ENCODE measurements at places on chromosomes 6 and 20.

- no peak for DNase-seq
These were observed 52.5 kb downstream of the ERMARD start for GRCh38 chr6:169803816-169804340.

GRCh38 chr20:1801929-1802306, 93.3 kb upstream of the SIRPA start:
- DNase-seq = no peak

DNA sequence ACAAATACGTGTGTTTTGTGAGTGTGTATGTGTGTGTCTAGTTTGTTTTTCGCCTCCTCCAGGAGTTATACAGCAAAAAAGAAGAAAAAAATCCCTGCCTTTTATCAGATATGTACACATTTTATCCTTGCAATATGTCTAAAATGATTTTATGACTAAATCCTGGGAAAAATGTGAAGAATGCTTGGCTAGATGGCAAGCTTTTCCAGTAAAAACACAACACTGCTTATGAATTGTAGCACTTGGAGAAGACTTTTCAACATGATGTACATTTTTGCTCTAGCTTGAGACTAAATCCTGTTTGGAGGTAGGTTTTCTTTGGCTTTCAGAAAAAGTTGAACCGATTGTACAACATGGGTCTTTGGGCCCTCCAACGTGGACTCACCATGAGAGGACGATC, 160.2 kb downstream of the GMPR start:
- DNase-seq = no peak

- no peak for DNase-seq
These were observed 1.4 kb upstream of the SEC63 start for GRCh38 chr6:107959392-107959791.

DNA sequence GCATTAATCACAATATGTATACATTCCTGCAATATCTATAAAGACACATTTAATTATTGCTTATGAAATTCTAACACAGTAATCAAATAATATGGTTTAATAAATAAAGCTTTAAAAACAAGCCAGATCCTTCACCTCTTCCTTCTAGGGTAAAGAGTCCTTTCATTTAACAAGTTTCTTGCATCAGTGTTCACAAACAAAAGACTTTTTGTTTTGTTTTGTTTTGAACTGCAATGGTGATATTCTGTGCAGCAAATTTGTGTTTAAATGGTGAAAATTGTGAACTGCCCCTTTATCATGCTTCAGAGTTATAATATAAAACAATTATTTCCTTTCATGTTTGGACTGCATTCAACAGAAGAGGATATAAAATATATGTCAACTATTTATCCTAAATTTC, 177.3 kb downstream of the EPHA7 start:
- DNase-seq = no peak

GRCh38 chr6:29926413-29927274, 15.7 kb upstream of the HLA-A start:
- peak; percentile 77 for DNase-seq

GRCh38 chr6:119523556-119523955, 174.0 kb upstream of the MAN1A1 start:
- no peak for DNase-seq

- DNase-seq = no peak
These were observed 41.2 kb upstream of the PROKR2 start for GRCh38 chr20:5357946-5358345.

GRCh38 chr6:170067181-170067641, 223.7 kb downstream of the DLL1 start:
- DNase-seq = no peak

- no peak for DNase-seq
These were observed 1.4 kb upstream of the EEF1A2 start for GRCh38 chr20:63500151-63500901.

- no peak for DNase-seq
These were observed 33.5 kb downstream of the CYB5R4 start for GRCh38 chr6:83893024-83893423.

- DNase-seq = no peak
These were observed 14.4 kb downstream of the MMP24 start for GRCh38 chr20:35240811-35241293.

DNA sequence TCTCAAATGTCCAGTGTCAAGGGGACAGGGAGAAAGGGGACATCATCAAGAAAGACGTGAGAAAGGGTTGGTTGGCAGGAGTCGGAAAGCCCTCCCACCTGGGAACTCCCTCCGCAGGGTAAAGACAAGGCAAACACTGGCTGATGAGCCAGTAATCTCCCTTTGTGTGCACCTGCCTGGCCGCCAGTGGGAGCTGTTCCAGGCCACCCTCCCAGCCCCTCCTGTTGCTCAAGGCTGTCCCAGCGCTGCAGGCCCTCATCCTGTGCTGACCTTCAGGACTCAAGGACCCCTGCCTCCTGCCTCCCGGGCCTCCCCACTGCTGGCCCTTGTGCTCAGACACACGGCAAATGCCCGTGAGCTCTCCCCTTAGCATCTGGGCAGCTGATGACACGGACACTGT, 7.4 kb downstream of the FRMD1 start:
- no peak for DNase-seq

DNA sequence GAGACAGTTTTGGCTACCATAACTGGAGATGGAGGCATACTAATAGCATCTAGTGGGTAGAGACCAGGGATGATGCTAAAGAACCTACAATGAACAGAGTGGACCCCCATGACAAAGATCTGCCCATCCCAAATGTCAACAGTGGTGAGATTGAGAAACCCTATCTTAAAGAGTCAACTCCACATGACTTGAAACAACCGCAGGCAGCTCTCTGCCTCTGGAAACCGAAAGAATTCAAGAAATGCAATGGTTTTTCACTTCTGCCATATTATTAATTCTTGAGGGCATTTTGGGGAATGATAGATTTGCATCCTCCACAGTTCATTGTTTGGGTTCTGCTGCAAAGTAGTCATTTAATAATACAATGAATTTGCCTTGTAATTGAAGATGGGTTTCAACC, 463.4 kb downstream of the MAFB start:
- no peak for DNase-seq

- no peak for DNase-seq
These were observed 22.2 kb upstream of the PNPLA1 start for GRCh38 chr6:36247693-36248092.

GRCh38 chr6:79042799-79043126, 35.3 kb downstream of the PHIP start:
- DNase-seq = no peak

- no peak for DNase-seq
These were observed 96.0 kb downstream of the MAP3K5 start for GRCh38 chr6:136696238-136696637.

DNA sequence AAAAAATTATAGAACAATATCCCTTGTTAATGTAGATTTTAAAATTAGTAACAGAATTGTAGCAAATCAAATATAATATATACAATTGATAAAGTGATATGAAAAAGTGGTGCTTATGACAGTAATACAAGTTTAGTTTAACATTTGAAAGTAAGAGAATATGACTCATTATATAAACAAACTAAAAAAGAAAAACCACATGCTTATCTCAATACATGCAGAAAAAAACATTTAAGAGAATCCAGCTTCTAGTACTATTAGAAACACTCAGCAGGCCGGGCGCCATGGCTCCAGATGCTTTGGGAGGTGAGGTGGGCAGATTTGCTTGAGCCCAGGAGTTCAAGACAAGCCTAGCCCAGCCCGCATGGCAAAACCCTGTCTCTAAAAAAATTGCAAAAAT, 60.7 kb upstream of the LAMA2 start:
- DNase-seq = no peak
